ENCODE measurements at places on chromosomes 4 and X.

DNA sequence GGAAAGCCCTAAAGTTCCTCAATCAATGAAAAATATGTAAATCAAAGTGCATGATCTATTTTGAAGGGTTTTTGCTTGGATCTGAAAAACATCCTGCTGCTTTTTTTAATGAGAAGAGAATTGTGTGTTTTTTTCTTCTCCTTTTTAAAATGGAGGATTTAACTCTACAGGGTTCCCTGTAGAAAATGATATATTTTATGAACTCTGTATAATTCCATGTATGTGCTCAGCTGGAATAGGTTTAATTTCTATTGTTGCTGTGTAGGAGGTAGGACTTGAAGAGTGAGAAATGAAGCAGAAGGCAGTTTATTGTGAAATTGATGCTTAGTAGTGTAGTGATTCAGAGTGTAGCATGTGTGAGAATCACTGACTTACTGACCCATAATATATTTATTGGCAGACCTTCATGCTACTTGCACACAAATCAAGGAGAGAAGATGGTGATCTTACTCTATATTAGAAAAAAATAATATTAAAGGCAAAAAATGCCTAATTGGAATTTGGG, 286.8 kb upstream of the FSTL5 start:
- no peak for DNase-seq

DNA sequence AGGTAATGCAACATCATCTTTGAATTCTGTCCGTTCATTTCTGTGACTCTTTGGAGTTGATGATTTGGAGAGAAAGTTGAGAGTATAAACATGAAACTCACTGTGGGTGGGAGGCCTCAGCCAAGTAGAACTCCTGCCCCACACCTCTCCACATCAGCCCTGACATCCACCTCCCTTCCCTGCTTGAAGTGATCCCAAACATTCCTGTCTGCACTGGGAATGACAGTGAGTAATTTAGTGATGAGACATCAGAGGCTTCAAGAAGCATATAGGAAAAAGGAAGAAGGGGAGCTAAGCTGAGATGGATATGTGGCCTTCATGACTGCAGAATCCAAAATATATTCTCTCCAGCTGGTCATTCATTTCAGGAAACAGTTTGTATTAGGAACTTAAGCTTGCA, 151.8 kb downstream of the SPATA18 start:
- DNase-seq = no peak

DNA sequence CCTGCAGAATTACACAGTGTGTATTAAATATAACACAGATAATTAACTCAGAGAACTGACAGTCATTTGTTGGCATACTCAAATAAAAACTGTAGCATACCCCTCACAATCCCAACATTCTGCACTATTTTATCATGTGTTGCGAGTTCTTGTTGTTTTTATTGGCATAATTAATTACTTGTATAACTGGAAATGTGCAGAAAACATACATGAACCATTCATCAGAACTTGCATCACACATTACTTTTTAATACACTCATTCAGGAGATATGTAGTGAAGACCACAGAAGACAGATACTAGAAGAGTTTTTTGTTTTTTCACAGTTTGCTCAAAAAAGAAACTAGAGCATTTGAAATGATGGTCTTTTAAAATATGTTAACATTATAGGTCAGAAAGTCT, 74.6 kb upstream of the NEIL3 start:
- no peak for DNase-seq

GRCh38 chrX:152642931-152643564, 5.4 kb downstream of the GABRQ start:
- no peak for DNase-seq

DNA sequence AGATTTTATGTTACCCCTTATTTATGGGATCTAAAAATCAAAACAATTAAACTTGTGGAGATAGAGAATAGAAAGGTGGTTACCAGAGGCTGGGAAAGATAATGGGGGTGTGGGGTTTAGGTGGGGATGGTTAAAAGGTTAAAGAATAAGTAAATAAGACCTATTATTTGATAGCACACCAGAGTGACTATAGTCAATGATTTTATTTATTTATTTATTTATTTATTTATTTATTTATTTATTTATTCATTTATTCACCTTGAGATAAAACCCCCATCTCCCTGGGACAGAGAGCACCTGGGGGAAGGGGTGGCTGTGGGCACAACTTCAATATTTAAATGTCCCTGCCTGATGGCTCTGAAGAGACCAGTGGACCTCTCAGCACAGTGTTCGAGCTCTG, 66.1 kb downstream of the UGT2A3 start:
- DNase-seq = no peak

DNA sequence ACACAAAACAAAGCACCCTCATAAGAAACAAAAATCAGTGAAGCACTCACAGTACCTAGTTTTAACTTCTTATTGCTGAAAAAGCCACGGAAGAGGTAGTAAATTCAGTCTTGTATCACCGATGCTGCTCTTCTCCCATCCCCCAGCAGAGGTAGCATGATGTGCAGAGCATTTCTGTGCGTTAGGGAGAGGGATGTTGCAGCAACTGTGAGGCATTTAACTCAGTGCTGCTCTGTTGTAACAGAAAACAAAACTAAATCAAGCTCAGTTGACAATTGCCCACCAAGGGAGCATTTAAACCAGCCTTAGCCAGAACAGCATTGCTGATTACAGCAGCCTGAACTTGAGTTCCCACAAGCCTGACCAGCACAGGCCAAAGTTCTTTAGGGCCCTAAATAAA, 1279.7 kb upstream of the ADGRL3 start:
- no peak for DNase-seq

DNA sequence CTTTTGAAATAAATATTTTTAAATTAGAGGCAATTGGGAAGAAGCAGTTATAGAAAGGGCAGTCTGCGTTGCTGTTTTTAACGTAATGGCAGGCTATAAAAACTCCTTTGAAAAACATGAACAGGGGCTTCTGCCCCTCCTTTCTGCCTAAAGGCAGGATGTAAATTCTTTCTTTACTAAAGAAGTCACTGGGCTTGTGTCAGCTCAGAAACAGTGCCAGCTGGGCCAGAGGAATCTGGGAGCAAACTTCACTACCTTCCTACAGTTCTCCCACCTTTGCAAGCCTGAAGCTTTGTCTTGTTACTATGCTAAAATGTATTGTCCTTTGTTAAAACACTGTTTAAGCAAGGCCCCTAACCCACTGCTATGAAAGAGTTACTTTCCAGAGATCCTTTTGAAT, 1664.8 kb downstream of the RPA4 start:
- no peak for DNase-seq

- DNase-seq = no peak
Measured at GRCh38 chr4:7384929-7385890, 49.5 kb downstream of the PSAPL1 start.

DNA sequence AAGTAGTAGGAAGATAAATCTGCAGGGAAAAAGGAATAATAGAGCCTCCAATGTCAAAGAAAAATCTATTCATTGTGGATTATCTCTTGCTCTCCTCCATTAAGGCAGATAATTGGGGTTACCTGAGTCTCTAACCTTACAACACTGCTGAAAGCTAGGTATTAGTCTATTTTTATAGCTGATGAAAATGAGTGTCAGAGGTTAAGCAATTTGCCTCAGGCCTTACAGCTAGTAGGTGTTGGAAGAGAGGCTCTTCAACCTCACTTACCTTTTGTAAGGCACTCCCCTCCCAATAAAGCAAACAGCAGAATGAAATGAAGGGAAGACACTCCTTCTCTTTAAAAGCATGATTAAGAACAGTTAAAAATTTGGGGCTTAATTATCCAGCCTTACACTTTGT, 45.4 kb upstream of the GAB1 start:
- no peak for DNase-seq

DNA sequence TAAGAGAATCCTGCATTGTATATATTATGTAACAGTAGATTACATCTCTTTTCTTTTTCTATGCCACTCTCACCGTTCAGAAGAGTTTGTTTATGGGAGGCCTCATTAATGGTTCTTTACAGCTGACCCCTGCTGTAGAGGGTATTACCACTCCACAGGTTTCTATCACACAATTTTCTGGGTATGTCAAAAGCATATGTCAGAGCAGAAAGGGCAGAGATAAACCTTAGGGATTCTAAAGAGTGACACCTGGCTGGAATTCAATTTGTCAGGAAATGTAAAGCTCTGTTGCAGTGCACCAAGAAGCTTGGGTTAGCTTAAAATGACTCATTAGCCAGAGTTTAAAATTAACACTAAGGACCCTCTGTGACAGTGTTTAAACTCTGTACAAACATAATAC, 658.7 kb downstream of the PCDH18 start:
- DNase-seq = no peak

GRCh38 chr4:34492414-34492813, 1751.9 kb downstream of the ARAP2 start:
- DNase-seq = no peak

DNA sequence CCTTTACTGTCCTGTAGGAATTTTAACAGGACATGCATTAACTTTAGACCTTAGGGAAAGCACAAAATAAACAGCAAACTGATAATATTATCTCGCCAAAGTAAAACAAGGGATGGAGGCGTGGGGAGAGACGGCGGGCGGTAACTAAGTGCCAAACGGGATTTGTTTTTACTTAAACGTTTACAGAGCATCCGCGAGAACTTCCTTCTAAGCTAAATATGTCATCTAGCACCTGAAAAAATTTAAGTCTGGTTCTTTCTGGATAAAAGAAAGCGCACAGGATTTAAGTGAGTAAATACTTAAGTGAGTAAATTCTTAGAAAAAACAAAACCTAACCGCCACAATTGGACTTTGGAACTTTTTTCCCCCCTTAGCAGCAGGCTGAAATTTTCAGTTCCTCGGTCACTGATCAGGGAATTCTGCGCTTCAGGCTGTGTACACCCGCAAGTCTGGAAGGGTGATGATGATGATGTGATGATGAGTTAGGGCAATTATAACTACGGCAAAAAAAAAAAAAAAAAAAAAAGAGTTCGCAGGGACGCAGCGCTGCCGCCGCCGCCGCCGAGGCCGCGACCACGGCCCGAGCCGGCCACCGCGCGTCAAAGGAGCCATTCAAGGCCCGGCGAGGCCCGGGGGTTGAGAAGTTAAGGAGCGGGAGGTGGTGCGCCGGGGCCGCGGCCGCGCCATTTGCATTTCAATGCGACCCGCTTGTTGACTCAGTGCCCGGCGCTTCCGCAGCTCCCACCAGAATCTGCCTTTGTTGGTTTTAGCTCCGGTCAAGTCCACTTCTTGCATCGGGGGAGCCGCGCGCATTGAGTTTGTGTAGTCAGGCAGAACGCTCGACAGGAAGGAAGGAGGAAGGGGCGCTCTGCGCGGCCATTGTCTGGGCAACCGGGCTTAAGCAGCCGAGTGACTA, 108.8 kb downstream of the SPRY1 start:
- no peak for DNase-seq

GRCh38 chrX:110394651-110395050, 36.0 kb downstream of the RTL9 start:
- no peak for DNase-seq

- DNase-seq = no peak
Measured at GRCh38 chr4:55615008-55615407, 21.1 kb downstream of the NMU start.

DNA sequence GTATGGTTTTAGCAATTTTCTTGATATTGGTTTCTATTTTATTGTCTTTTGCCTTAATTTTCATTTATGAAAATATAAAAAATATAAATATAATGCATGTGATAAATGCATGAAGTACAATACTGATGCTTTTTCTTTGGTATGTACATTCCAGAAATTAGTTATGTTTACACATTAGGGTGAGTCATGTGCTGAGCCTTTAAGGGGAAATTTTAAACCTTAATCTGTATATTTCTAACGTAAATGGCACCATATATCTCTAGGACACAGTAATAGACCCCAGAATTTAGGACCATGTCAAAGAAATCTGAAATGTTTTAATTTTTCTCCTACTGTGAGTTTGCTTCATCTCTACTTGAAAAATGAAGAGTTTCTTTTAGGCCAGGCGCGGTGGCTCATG, 117.8 kb upstream of the SPRY1 start:
- DNase-seq = no peak

- DNase-seq = peak; percentile 3
Measured at GRCh38 chr4:119238068-119238722, 25.7 kb downstream of the USP53 start.

DNA sequence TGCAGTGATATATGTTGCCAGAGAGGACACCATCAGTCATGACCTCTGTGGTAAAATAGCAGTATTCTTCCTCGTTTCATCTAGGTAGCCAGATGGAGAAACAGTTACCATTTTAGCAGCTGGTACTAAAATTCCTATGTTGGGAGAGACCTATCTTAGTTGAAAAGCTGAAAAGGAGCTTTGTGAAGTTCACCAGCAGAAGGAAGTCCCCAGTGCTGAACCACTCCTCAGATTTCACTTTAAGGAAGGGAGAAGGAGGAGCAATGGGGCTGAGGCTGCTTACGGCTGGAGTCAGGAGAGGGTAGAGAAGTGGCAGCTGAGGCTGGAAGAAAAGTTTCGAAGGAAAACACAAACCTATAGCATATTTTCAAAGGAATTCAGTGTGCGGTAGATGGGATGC, 103.7 kb downstream of the ATXN3L start:
- DNase-seq = no peak

DNA sequence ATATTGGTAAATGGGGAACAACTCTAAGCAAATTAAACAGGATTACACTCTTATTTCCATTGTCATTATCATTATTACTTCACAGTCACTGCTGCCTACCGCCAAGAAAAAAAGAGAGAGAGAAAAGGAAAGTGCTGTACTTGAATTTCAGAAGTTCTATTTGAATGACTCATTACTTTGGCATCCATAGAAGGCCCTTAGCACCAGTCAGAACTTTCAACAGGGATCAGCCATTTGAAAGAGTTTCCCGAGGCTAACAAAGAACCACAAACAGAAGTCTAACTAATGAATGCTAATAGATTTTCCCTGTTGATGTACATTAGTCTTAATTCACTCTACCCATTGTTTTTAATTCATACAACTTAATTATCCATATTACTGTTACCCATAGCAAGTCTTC, 116.3 kb downstream of the SHROOM4 start:
- DNase-seq = peak; percentile 14

DNA sequence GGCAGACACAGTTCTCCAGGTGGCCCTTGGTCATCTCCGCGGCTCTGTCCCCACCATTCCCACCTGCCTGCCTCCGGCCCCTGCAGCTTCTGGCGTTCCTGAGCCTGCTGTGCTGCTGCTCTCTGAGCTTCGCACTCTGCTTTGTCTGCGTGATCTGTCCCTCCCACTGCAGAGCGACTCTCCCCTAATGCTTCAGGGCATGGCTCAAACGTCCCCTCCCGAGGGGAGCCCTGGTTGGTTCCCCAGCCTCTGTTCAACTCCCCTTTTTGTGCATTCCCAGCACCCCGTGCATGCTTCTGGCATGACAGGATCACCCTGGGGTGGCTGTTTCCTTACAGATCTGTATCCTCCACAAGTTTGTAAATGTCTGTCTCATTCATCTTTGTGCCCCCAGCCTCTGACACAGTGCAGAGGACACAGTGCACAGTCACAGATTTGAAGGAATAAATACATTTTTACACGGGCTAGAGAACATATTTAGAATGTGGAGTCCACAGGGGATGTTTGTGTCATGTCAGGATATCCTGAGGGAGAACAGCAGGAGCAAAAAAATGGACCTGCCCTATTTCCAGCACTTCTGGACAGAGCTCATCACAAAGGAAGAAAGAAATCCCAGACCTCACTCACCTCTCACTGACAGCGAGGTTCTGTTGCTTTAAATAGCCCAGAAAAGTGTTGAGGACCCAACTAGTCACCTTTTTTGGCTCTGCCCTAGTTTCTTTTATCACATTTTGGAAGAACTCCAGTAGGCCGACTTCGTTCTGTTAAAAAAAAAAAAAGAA, 72.6 kb downstream of the GATB start:
- DNase-seq = no peak

GRCh38 chrX:47218920-47219815, 687 bp downstream of the CDK16 start:
- no peak for DNase-seq
